ENCODE measurements at places on chromosomes 3 and 15. TPM values are rescaled to one million over a fixed set of nuclear protein-coding genes. Genes with fewer than 3 reads are reported as not detected.
A peak's percentile ranks its signal among the peaks of the same experiment; 100 is the strongest.

GRCh38 chr15:85993116-85993515, 86.6 kb upstream of the AGBL1 start:
- no peaks in the 10 kb centered on the region for H3K36me3 ChIP-seq
- no peaks in the 10 kb centered on the region for H3K4me1 ChIP-seq
- no peak overlapping the region for H3K27ac ChIP-seq
- no peaks in the 10 kb centered on the region for H3K27me3 ChIP-seq
- DNase-seq, result no peak

DNA sequence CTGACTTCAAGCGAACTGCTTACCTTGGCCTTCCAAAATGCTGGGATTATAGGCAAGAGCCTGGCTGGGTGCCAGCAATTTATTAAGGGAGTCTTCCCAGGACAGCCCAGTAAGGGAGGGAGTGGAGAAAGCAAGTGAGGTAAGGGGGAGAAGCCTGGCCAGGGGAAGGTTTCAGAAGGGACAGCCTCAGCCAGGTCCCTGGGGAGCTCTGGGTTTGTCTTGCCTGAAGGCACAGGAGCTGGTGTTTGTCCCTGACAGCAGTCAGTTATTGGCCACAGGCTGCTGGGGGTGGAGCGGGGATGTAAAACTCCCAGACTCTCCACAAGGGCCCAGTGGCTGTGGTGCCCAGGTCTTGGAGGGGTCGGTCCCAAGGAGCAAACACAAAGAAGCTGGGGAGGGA, 33.0 kb upstream of the CDCP1 start:
- no peak overlapping the region for H3K4me3 ChIP-seq
- no peak for DNase-seq
- no peak overlapping the region for H3K27ac ChIP-seq

DNA sequence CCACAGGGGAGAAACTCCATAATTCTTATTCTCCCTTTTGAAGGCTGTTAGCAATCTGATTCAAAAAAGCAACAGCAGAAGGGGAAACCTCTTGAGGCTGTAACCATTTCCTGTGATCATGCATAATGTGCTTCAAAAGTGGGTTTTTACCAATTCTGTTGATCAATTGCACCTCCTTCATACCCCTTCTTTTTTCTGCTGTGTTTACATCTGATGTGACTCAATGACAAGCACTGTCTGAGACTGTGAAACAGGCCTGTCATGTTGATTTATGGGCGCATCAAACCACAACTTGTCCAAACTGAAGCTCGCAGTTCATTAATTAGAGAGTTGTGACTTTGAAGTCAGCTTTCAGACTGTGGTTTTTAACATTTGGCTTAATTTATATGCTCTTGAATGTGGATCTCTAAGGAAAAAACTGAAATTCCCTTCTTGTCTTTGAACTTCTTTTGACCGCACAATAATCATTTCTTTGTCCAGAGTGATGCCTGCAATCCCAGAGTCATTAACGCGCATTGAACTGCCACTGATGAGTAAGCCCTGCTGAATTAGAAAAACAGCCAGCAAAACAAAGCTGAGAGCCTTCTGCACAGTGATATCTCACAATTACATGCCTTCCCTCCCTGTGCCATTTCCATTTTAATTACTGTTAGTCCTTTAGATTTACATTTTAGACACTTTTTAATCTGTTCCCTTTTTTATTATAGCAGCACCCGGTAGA, 532.8 kb downstream of the FOXP1 start:
- peak overlapping the region; percentile 75 for H3K4me3 ChIP-seq
- no peaks in the 10 kb centered on the region for H3K27me3 ChIP-seq
- H3K36me3 ChIP-seq, result no peaks in the 10 kb centered on the region
- peak overlapping the region; percentile 89 for H3K27ac ChIP-seq
- no peak for DNase-seq

DNA sequence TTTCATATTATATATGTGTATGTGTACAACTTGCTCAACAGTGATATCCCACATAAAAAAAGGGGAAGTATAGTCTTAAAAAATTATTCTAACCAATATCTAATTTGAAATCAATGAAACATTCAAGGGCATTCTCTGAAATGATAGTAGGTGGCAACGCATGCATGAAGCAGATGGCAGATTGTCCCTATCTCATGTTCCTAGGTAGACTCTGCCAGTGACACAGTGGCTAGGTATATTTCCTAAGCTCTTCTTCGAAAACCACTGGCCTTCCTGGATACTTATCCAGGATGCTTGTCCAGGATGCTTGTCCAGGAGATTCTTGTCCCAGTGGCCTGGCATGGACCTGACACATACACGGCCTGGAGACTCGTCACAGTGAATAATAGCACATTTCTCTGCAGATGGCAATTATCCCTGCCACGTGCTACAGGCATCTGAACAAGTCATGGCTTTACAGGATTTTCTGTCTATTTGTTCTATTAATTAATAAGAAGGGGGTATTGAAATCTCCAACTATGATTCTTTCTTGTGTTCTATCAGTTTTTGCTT, 54.9 kb downstream of the OCA2 start:
- H3K36me3 ChIP-seq, result no peaks in the 10 kb centered on the region
- H3K4me3 ChIP-seq, result no peak overlapping the region
- peaks cover 24% of the 10 kb centered on the region for H3K27me3 ChIP-seq
- no peak for DNase-seq
- no peaks in the 10 kb centered on the region for H3K4me1 ChIP-seq

- H3K4me1 ChIP-seq, result peaks cover 4% of the 10 kb centered on the region
- H3K27me3 ChIP-seq, result no peaks in the 10 kb centered on the region
- no peak overlapping the region for H3K4me3 ChIP-seq
- H3K36me3 ChIP-seq, result no peaks in the 10 kb centered on the region
- DNase-seq, result no peak
- H3K27ac ChIP-seq, result no peak overlapping the region
These were observed 66.7 kb downstream of the GLB1 start for GRCh38 chr3:33030246-33030645.

DNA sequence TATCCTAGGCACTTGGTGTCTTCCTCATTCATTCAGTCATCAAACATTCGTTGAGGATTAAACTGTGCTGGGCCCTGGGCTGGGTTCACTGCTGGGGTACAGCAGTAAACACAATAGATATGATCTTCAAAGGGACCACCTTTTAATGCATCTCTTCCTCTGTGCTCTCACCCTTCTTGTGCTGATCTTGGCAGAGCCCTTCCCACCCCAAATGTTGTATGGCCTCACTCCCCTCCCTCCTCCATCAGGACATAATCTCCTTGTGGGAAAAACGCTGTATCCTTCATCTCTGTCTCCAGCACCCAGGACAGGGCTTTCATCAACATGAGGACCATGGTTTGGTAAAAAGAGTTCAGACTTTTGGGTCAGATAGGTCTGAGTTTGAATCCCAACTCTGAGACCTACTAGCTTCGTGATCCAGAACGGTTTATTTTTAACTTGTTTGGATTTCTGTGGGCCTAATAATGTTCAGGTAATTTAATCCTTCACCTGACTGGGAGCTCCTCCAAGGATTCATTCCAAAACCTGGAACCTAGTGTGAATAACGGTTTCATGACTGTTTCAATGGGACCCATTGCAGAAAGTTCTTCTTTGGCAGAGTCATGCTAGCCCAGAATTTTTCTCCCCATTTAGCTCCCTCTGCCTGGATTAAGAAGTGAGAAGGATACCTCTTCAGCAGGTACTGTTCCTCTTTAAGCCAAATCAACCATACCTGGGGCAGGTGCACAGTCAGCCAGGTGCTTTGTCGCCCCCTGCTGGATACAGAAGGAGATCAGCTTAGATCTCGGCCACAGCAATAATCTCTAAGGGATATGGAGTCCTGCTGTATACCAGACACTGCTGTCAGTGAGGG, 5.2 kb upstream of the WNT7A start:
- no peak overlapping the region for H3K27ac ChIP-seq
- H3K4me3 ChIP-seq, result no peak overlapping the region
- peak; percentile 70 for DNase-seq
- no peaks in the 10 kb centered on the region for H3K36me3 ChIP-seq
- H3K27me3 ChIP-seq, result peaks cover 24% of the 10 kb centered on the region

DNA sequence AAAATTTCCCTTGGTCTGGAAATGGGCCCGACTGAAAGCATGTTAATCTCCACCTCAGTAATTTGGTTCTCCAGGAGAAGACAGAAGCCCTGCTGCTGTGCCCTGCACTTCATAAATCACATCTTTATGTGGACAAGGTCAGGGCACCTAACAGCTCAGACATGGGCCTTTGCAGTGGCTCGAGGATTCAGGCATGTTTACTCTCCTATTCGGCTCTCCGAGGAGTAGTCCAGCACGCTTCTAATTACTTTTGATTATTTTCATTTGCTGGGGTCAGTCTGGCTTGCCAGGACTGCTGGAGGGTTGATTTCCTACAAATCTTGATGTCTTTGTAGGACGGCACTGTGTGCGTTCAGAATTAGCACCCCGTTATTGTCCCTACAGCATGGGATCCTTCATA, 511.2 kb downstream of the MECOM start:
- H3K27ac ChIP-seq, result no peak overlapping the region
- no peak overlapping the region for H3K4me3 ChIP-seq
- H3K36me3 ChIP-seq, result no peaks in the 10 kb centered on the region
- DNase-seq, result no peak
- H3K4me1 ChIP-seq, result peaks cover 8% of the 10 kb centered on the region

- DNase-seq, result no peak
- H3K27me3 ChIP-seq, result no peaks in the 10 kb centered on the region
- no peaks in the 10 kb centered on the region for H3K36me3 ChIP-seq
- no peaks in the 10 kb centered on the region for H3K4me1 ChIP-seq
These were observed 122.2 kb upstream of the WNT5A start for GRCh38 chr3:55609230-55609827.

GRCh38 chr15:52331490-52332240, 36.1 kb upstream of the MYO5C start:
- no peaks in the 10 kb centered on the region for H3K27me3 ChIP-seq
- peak; percentile 33 for DNase-seq
- H3K27ac ChIP-seq, result peak overlapping the region; percentile 48
- H3K4me3 ChIP-seq, result peak overlapping the region; percentile 40

SLC6A20 gene
- 0.52 TPM for total RNA-seq

PPP2R3A gene
- 1.1 TPM for total RNA-seq

DNA sequence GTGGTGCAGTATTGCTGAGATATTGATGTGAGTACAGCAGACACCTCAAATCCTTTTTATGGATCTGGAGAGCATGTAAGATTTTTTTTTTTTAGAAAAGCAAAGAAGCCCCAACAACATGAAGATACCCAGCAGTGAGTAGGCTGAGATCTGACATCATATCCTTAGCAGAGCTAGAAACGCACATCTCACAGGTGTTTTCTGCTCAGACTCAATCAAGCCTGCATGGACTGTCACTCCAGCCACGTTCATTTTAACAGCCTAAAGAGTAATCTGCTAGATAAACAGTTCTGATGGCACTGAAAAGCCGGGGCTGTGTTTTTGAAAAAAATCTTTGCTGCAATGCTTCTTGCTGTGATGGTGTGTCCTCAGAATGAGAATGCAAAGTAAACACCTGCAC, 544.2 kb downstream of the FGF12 start:
- H3K27me3 ChIP-seq, result no peaks in the 10 kb centered on the region
- DNase-seq, result no peak
- H3K27ac ChIP-seq, result no peak overlapping the region
- H3K36me3 ChIP-seq, result no peaks in the 10 kb centered on the region

- H3K36me3 ChIP-seq, result peaks cover 4% of the 10 kb centered on the region
- peak; percentile 25 for DNase-seq
- H3K27ac ChIP-seq, result peak overlapping the region; percentile 3
- H3K4me3 ChIP-seq, result peak overlapping the region; percentile 7
These were observed 84.0 kb downstream of the LIPC start for GRCh38 chr15:58515807-58516206.

FAM107A gene
- total RNA-seq, result not detected

DNA sequence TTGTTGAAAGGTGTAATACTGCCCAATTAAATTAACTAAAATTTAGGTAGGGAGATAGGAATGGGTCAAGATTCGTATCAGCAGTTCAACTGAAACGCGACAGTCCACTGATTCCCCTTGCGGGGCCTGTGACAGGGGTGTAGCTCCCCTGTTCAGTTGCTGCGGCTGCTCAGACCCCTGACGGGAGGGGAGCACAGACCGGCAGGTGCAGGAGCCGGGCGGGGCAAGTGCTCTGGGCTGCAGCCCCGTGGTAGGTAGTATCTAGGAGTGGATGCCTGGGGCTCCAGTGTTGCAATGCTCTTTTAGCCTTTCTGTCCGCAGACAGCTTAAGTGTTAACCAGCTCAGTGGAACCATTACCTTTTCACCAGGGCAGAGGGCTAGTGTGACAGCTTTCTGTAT, 164.9 kb downstream of the ROBO2 start:
- no peaks in the 10 kb centered on the region for H3K27me3 ChIP-seq
- no peak for DNase-seq
- peaks cover 2% of the 10 kb centered on the region for H3K4me1 ChIP-seq
- no peak overlapping the region for H3K27ac ChIP-seq

TBC1D23 gene
- 35.9 TPM for total RNA-seq

GRCh38 chr3:78035131-78035641, 995.3 kb downstream of the ROBO2 start:
- no peaks in the 10 kb centered on the region for H3K4me1 ChIP-seq
- H3K36me3 ChIP-seq, result no peaks in the 10 kb centered on the region

UROC1 gene
- 0.11 TPM for total RNA-seq

C3orf62 gene
- 11.6 TPM for total RNA-seq

- H3K36me3 ChIP-seq, result no peaks in the 10 kb centered on the region
- H3K27ac ChIP-seq, result no peak overlapping the region
- no peaks in the 10 kb centered on the region for H3K4me1 ChIP-seq
- DNase-seq, result no peak
These were observed 502.6 kb upstream of the CBLB start for GRCh38 chr3:106371221-106371970.

- peak overlapping the region; percentile 96 for H3K27ac ChIP-seq
- peak overlapping the region; percentile 62 for H3K4me3 ChIP-seq
- H3K36me3 ChIP-seq, result no peaks in the 10 kb centered on the region
- peak; percentile 40 for DNase-seq
- H3K4me1 ChIP-seq, result peaks cover 52% of the 10 kb centered on the region
These were observed 48.5 kb downstream of the THBS1 start for GRCh38 chr15:39629371-39629770.

GNAT1 gene
- total RNA-seq, result not detected

GRCh38 chr3:143831208-143831607, 17.1 kb downstream of the SLC9A9 start:
- H3K4me3 ChIP-seq, result no peak overlapping the region
- DNase-seq, result no peak
- peaks cover 12% of the 10 kb centered on the region for H3K4me1 ChIP-seq
- peaks cover 13% of the 10 kb centered on the region for H3K36me3 ChIP-seq
- H3K27me3 ChIP-seq, result no peaks in the 10 kb centered on the region

GRCh38 chr3:192408647-192409200, 318.6 kb downstream of the FGF12 start:
- no peak overlapping the region for H3K27ac ChIP-seq
- peak overlapping the region; percentile 41 for H3K4me3 ChIP-seq
- peaks cover 40% of the 10 kb centered on the region for H3K27me3 ChIP-seq
- no peak for DNase-seq
- peaks cover 2% of the 10 kb centered on the region for H3K36me3 ChIP-seq

TAGLN3 gene
- total RNA-seq, result not detected

CCK gene
- total RNA-seq, result not detected

DNA sequence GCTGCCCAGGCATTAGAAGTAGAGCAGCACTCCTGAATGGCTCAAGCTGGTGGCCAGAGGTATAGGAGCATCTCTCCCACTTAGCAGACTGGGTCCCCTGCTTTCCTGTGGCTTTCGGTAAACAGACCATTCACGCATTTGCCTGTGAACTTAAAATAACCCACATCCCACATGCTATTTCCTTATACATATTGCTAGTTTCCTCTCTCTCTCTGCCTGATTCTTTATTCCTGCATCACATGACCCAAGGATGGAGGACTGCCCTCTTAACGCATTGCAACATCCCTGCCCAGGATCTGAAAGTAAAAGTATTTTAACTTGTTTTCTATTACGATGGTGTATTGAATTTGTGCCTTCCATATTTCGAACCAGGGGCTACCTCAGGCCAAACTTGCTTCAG, 43.4 kb upstream of the NLGN1 start:
- H3K4me3 ChIP-seq, result no peak overlapping the region
- no peaks in the 10 kb centered on the region for H3K4me1 ChIP-seq
- no peak overlapping the region for H3K27ac ChIP-seq
- DNase-seq, result no peak

Measured in naive thymus-derived CD8-positive, alpha-beta T cell (primary cell).